EL (cell line): ENCODE measurements at places on chromosomes 12 and 14.

- no peak for DNase-seq
These were observed 139.1 kb downstream of the SOX5 start for GRCh38 chr12:23810329-23810902.

DNA sequence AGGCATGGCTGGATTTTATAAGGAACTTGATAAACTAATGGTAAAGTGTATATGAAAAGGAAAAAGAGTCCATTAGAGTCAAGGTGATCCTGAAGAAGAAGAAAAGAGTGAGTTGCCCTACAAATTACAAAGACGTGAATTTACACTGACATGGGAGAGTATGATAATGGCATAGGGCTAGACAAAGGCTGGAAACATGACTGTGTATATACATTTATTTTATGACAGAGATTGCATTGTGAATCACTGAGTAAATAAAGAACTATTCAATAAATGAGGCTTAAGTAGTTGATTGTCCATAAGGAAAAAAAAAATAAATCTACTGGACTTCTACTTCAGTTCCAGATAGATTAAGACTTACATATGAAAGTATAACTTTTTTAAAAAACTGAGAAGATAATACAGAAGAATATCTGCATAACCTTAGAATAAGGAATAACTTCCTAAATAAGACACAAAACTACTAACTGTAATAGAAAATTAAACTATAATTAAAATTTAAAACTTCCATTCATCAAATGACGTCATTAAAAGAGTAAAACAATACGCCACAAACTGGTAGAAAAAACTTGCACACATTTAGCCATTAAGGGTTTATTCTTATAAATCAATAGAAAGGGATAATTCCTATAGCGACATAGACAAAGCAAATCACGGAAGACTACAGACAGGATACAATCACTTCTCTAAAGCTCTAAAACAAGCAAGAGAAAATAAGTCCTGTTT is 278.5 kb downstream of the NOVA1 start:
- DNase-seq: no peak

GRCh38 chr14:27435923-27436670 is 838.3 kb upstream of the NOVA1 start:
- DNase-seq: no peak

DNA sequence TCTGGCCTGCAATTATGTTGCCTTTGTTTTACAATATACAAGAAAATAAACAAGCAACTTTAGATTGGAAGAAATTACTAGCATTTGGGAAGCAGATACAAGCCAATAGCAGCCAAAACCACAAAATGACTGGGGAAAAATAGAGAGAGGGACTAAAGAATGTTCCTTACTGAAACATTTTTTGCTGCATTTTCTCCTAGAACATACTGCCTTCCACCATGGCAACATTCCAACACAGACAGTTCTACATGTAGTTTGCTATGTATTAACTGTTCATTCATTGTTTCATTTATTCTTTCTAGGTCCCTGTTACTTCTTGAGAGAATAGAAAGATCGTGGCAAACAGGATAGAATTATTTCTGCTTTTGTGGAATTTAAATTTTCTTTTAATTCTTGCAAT is 530.2 kb downstream of the RPS29 start:
- no peak for DNase-seq

DNA sequence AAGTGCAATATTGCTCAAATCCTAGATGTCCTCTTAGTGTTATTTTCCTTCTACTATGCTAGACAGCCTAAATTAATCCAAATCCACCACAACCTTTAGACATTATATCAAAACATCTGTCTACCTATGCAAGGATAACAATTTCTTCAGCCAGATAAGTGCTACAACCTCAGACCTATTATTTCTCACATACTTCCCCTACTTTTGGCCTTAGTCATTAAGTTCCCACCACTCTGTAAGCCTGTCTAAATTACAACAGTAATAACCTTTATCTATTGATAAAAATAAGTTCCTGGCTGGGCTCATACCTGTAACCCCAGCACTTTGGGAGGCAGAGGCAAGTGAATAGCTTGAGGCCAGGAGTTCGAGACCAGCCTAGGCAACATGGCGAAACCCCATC is 74.0 kb downstream of the KIF21A start:
- DNase-seq: peak; percentile 13

- DNase-seq: peak; percentile 79
These were observed 25.1 kb downstream of the ACVR1B start for GRCh38 chr12:51976376-51977160.

DNA sequence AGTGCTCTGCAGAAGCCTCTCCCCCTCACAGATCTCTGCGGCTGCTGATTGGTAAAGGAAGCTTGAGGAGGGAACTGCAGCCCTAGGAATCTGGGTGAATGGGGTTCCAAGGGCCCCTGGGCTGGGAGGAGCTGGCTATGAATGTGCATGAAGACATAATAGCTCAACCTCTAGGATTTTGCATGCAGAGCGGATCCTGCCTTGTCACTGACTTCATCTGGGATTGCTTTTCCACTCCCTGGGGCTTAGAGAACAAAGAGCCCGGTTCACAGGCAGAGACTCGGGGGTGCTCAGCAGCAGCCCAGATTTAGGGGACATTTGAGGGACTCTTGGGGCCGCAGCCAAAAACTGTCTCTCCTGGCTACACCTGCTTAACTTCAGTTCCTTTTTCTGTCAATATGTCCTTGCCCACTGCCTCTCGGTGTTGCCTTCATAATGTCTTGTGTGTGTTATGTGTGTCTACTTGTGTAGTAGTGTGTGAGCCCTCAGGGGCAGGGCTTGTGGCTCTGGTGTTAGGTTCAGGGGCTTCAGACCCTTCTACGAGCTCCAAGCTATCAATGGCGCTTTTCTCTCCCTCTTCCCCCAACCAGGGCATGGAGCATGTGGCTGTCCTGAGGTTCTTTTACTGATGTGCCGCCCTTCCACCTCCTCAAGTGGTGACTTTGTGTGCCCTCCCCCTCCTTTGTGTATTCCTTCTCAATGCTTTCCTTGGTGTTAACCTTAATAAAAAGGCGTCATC is 1.9 kb downstream of the CCDC184 start:
- DNase-seq: peak; percentile 42

GRCh38 chr14:24150993-24151392 is 3.7 kb downstream of the RNF31 start:
- DNase-seq: no peak

GRCh38 chr12:11513288-11513687 is 117.9 kb upstream of the PRB2 start:
- no peak for DNase-seq

GRCh38 chr12:79128956-79129355 is 264.4 kb downstream of the SYT1 start:
- DNase-seq: peak; percentile 10
